SIG-M5 (cell line): ENCODE measurements at places on chromosomes 5 and 9.

DNA sequence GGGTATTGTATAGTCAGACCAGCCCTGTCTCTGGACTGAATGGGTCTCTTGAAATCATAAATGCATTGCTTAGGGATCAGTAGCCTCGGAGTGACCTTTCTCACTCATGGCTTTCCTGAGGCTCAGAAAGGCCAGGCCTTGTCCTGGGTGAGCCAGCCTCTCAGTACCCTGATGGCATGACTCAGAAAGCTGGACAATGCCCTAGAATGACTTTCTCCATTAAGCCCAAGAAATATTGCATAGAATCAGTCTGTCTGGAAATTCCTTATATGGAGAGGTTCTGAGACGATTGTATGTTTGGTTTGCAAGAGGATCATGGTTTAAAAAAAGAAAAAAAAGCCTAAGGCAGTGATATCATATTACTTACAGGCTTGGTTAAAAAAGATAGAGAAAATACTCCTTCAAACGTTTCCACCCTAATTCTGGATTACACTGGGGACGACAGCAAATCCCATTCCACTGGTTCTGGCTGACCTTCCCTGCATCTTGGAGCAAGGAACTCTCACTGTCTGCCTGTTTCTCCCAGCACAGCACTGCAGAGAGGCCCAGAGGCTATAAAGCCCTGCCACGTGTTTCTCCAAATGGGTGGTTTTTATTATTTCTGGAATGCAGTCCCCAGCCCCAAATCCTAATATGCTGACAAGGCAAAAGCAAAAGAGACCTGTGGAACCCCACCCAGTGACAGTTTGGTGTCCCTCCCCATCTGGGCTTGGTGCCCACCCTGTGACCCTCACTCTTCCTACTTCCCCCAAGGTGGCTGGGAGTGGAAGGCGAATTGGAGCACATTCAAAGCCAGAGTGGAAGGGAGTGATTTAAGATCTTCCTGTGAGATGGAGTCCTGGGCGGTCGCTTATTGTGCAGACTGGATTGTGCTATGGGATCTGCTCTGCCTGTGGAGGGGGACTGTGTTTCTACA lies 34.4 kb downstream of the MAP1B start:
- DNase-seq: no peak

DNA sequence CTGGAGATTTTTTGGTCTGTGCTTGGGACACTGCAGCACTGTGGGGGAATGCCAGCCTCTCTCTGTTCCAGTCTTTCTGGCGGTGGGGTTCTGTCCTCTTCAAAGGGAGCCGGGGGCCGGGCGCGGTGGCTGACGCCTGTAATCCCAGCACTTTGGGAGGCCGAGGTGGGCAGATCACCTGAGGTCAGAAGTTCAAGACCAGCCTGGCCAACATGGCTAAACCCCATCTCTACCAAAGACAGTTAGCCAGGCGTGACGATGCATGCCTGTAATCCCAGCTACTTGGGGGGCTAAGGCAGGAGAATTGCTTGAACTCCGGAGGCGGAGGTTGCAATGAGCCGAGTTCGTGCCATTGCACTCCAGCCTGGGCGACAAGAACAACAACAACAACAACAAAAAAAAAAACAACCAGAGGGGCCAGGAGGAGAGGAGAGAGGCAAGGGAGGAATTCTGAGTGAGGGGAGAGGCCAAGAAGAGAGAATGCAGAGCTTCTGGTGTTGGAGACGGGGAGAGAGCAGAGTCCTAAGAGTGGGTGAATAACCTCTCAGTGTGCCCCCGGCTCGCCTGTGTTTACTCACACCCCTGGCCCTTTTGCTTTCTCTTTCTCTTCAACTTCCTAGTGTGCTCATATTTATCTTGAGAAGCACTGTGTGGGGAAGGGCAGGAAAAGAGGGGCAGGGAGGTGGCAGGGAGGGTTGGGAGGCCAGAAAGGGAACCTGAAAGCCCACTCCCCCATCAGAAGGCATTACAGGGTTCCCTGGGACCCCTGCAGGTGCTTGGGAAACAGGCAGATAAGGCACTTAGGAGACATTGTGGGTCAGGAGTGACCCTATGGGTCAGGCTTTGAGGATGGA lies 3.2 kb upstream of the SET start:
- no peak for DNase-seq

DNA sequence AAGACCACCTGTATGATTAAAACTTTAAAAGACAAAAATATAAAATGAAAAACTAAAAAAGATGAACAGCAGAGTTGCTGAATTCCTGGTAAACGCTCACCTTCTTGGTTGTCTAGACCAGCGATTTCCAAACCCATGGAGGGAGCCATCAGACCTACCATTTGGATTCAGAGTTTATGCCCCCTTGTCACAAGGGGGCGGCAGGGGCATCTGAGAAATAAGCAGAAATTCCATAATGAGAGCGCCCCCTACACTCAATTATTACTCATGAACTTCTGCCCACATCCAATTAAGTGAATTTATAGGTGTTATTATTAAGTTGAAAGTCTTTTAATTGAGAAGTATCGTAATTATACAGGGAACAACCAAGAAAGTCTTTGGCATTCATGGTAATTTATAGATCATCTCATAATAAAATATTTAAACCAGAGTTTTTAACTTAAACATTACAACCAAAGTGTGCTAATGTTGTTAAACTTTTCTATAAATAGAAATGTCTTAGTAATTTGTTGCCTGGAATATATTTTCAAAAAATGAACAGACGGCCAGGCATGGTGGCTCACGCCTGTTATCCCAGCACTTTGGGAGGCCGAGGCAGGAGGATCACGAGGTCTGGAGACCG lies 35.2 kb upstream of the SPATA31C2 start:
- no peak for DNase-seq

GRCh38 chr5:83026516-83026915 lies 50.7 kb downstream of the TMEM167A start:
- no peak for DNase-seq

DNA sequence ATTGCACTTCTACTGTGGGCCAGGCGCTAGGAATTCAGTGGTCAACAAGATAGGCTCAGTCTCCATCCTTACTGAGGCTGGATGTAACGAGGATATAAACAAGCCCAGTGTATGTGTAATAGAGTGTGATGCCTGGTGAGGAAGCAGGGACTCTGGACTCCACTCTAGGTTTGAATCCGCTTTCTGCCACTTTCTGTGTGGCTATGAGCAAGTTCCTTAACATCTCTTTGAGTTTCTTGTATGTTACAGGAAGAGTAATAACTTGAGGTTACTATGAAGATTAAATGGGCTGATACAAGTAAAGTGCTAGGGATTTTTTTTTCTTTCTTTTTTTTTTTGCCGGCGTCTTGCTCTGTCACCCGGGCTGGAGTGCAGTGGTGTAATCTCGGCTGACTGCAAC lies 12.4 kb downstream of the DOCK2 start:
- no peak for DNase-seq

DNA sequence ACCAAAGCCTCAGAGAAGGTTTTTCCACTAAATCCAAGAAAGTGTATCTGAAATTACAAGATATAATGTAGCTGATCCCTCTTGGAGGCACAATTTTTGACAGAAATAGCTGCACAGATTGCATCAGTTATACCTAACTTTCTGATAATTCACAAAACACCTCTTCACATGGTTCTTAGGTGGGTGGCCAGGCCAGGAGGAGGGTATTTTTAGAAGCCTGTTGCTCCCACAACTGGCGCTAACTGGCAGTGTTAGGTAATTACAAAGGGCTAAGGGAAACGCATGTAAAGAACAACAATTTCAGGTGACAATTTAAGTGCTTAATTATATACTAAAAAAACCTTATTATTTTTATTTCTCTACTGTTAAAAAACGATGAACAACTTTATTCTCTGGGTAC lies 247.9 kb downstream of the BNC2 start:
- DNase-seq: no peak

GRCh38 chr5:180839935-180840334 lies 21.1 kb downstream of the ZFP62 start:
- no peak for DNase-seq

DNA sequence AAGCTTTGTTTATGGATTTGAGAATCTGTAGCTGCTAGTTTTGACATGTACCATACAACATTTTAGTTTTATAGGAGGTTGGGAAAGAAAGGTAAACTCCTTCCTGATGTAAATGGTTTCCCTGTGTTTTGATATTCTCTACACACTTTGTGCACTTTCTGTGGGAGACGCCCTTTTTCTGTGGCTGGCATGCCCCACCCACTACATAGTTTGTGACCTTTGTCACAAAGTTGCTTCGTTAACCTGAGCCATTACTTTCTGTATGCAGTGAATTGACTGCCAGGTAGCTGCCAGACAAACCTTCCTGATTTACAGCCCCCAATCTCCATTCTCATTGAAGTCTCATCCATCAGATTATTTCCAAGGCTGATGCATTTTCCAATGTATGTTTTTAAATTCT lies 90.6 kb downstream of the NLN start:
- DNase-seq: no peak

GRCh38 chr9:114619191-114619761 lies 8.2 kb downstream of the TMEM268 start:
- DNase-seq: no peak

- no peak for DNase-seq
Measured at GRCh38 chr9:38141746-38142591, 72.9 kb upstream of the SHB start.

GRCh38 chr5:90014420-90014819 lies 395.1 kb downstream of the CETN3 start:
- DNase-seq: no peak

GRCh38 chr5:31757806-31758205 lies 118.9 kb downstream of the PDZD2 start:
- no peak for DNase-seq
